ENCODE measurements at places on chromosomes 16 and 17.

DNA sequence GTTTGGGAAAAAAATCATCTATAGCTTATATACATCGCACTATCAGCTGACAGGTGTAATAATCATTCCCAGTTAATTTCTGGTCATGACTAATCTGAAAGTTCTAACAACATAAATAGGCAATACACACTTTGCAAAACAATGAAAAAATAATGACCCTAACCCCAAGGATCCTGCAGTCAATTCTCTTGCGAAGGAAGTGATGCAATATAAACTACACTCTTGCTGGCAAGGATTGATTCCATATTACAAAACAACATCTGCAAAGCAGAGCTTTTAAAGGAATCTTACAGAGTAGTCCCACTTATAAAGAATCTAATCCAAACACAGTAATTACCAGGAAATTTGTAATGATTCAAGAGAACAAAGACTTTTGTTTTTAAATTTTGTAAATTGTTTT, 73.4 kb downstream of the MYO1D start:
- DNase-seq: no peak

DNA sequence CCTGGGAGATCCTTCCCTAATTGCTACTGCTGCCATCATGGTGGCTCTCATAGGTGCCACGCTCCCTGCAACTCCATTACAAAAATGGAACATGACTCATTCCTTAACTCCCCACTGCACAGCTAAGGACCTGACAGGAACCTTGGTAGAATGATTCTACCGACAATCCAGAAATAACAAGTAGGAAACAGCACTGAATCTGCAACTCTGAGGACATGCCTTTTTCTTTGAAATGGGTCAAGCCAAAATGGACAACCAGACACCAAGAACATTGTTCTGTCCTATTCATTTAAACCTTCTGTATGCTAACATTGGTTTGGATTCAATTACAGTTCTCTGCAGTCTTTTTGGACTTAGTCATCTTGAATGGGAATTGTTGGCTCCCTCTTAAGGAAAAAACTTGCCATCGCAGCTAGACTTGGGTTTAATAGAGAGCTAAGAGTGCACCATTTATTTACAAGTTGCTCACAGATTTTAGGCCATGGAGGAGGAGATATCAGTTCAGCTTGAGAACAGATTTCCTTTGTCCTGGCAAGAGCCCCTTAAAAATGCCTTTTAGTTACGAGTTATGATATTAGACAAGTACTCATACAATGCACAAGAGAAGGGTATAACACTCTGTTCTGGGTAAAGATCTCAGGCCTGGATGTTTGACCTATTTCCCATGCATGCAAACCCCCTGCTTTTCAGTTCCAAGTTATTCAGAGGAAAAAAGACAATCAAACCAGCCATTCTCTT, 20.9 kb upstream of the NSRP1 start:
- DNase-seq: peak; percentile 75

DNA sequence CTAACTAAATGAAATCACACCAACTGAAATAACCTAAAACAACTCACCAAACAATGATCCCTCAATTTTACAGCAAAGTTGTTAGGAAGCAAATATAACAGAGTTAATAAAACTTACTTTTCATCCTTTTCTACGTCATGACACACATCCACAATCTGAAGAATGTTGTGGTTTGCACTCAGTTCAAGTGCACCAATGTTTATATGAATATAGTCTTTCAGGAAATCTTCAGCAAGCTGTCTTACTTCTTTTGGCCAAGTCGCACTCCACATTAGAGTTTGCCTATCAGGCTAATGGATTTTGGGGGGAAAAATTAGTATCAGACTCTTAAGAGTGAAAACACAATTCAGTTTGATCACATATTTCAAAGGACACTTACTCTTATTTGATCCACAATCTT, 3.3 kb downstream of the DDX5 start:
- DNase-seq: no peak

DNA sequence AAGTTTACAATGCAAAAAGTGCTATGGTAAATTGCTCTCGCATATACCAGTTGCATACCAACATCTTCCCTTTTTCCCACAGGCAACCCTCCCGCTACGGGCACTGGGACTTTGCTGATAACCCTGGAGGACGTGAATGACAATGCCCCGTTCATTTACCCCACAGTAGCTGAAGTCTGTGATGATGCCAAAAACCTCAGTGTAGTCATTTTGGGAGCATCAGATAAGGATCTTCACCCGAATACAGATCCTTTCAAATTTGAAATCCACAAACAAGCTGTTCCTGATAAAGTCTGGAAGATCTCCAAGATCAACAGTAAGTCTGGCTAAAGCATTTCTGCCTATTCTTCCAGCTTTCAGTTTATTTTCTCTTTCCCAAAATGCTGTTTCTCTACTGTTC, 27.9 kb upstream of the HSBP1 start:
- peak; percentile 58 for DNase-seq

DNA sequence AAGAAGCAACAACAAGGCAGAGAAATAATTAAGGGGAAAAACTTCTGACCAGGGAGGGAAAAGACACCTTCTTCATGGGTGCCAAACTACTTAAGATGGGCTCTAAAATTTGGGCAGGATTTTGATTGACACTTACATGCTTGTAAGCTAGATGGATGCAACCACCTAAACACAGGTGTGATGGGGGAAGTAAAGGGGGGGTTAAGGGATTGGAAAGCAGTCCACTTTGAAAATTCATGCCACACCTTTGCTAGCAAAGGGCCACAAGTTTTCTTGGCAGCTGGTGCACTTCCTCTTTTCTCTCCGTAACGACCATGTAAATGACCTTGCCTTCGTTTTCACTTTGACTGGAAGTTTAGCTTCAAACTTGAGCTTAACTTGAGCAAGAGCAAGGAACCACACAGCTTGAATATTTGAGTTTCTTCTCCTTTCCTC, 14.3 kb upstream of the PRKAR1A start:
- no peak for DNase-seq

DNA sequence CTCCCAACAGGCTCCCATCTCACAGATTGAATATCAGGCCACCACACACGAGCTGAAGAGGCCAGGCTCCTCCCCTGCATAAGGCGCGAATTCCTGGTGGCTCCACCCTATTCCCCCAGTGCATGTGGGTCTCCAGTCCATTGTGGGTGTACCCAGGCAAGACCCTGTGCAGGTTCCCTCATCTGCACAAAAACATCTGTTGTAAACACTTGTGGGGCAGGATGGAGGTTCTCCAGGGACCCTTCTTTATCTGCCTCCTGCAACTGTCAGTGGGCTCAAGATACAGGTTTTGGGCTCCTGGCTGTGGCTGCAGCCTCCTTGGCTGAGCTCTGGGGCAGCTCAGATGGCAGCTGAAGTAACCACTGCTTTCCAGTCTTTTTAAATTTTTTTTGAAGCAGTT, 17.6 kb upstream of the LGALS9 start:
- DNase-seq: no peak

DNA sequence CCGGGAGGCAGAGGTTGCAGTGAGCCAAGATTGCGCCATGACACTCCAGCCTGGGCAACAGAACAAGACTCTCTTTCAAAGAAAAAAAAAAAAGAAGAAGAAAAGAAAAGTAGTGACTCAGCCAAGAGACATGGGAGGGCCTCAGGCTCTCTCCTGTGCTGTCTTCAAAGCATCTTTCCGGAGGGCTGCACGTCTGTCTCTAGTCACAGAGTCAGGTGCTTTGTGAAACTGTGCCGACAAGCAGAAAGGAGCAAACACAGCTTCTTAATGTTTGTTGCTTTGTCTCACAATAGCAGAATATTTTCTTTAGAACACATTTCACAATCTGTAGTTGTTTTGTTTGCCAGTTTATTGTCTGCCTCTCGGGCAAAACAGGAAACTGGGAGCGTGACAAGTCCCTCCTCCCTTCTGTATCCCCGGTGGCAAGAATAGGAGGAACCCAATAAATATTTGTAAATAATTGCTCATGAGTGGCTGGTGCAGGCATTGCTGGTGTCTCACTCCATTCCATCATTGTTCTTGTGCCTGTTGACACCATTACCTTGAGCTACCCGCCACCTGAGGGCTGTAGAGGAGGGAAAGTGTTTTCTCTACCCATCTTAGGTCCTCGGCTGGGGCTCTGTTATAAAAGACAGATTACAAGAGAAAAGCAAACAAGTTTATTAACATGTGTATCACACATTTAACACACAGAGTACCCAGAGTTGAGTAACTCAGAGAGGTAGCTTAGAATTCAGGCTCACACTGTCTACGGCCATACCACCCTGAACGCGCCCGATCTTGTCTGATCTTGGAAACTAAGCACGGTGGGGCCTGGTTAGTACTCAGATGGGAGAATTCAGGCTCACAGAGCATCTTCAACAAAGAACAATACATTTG, 5.5 kb downstream of the GAST start:
- DNase-seq: peak; percentile 66

GRCh38 chr17:40850293-40850972, 16.6 kb downstream of the KRT12 start:
- no peak for DNase-seq

DNA sequence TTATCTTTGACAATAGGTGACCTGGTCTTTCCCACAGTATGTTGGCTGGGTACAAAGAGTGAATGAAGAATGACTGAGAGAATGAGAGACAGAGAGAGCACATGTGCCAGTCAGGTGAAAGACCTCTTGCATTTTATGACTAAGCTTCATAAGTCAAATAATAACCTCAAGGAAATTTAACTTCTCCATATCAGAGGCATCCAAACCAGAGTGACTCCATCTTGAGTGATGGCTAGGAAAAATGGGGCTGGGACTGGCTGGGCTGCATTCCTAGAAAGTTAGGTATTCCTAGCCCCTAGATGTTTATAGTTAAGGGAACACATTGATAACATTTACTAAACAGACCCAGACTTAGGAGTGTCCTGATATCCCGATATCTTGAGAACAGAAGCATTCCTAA, 3.9 kb upstream of the RBL2 start:
- DNase-seq: no peak

- DNase-seq: no peak
Observed at GRCh38 chr16:2854700-2855309, 3.2 kb downstream of the PRSS22 start.

GRCh38 chr17:76365256-76365903, 11.7 kb upstream of the PRPSAP1 start:
- no peak for DNase-seq

GRCh38 chr17:76408037-76408849, 23.8 kb downstream of the SPHK1 start:
- peak; percentile 56 for DNase-seq

- no peak for DNase-seq
Observed at GRCh38 chr16:16992975-16993765, 477.6 kb downstream of the XYLT1 start.

DNA sequence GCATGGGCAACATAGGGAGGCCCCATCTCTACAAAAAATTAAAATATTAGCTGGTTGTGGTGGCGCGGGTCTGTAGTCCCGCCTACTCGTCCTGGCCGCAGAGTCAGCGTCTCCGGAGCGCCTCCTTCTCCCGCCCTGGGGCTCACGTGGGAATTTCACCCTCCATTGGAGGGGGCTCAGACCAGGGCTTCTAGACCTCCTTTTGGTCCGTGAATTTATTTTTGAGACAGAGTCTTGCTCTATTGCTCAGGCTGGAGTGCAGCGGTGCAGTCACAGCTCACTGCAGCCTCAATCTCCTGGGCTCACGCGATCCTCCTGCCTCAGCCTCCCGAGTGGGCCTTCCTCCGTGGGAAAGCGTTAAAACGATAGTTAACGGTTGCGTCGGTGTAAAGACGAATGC, 394 bp upstream of the NME4 start:
- peak; percentile 67 for DNase-seq

DNA sequence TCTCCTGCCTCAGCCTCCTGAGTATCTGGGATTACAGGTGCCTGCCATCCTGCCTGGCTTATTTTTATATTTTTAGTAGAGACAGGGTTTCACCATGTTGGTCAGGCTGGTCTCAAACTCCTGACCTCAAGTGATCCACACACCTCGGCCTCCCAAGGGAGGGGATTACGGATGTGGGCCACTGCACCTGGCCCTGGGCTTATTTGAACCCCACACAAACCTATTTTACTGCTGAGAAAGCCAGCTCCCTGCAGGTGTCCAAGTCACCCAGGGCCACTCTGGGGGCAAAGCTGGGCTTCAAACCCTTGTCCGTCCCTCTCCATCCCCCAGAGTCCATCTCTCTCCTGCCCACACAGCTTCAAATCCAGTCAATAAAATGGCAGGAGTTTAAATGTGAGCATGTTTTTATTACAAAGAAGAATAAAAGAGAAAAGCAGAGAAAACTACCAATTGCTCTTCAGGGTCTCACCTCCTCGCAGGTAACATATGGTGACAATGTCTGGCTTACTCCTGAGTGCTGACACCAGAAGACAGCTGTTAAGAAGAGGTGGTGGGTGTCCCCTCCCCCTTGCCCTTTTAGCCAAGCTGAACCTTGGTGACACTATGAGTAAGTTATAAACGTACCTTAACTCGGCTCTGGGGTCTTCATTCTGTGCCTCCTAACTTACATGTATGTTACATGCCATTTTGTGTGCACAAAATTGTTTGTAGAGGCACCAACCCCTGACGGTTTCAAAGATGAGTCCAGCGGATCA, 45.4 kb downstream of the LAT start:
- DNase-seq: no peak

DNA sequence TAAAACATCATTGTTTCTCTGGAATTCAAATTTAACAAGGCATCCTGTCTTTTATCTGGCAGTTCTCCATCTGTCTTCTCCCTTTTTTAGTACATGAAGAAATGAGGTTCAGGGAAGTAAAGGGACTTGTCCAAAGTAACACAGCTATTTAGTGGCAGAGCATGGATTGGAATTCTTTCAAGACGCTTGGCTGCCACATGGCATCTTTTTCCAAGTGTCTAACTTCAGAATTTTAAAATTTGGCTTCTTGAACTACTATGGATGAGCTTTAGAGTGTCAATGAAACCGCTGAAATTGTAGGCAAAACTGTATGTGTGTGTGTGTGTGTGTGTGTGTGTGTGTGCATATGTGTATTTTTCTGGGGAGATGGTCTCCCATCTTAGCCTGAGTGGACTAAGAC, 5.2 kb upstream of the TMIGD1 start:
- DNase-seq: no peak

GRCh38 chr17:56395787-56396186, 197.7 kb upstream of the NOG start:
- no peak for DNase-seq

- DNase-seq: no peak
Observed at GRCh38 chr17:56171186-56171959, 18.1 kb downstream of the ANKFN1 start.

- no peak for DNase-seq
Observed at GRCh38 chr17:15659236-15659635, 24.9 kb downstream of the TRIM16 start.

DNA sequence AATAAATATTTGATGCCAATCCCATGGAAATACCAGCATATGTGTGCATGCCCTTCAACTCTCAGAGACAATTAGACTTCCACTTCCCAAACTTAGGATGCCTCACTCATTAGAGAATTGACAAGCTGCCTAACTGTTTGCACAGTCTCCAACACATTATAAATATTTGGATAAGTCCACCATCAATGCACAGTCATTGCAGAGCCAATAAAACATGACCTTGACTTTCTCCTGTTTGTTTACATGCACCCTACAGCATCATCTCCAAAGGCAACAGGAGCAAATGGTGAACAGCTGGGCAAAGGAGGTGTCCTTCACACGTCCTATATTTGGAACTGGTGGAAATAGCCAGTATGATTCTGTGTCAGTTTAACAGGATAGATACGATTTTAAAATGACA, 804.4 kb upstream of the RBFOX1 start:
- no peak for DNase-seq
